ENCODE measurements at places on chromosomes 3 and 15.

- DNase-seq = no peak
Observed at GRCh38 chr3:34808287-34808686, 831.0 kb upstream of the ARPP21 start.

DNA sequence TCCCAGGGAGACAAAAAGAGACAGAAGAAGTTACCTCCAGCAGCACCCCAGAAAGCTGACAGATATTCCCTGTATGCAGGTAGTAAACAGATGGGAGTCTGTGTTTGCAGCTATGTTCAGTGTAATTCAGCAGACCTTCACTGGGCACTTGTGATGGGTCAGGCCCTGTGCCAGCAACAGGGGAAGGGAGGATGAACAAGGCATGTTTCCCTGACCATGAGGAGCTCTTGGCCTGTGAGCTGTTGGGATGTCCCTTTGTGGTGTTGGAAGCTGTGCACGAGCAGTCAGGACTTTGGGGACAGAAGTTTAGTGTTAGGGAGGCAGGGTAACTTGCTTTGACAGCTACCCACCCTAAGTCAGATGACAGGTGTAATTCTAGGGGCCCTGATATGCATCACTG lies 106.0 kb upstream of the TRIM42 start:
- DNase-seq = no peak

- DNase-seq = no peak
Observed at GRCh38 chr3:10841100-10841499, 25.1 kb downstream of the SLC6A11 start.

DNA sequence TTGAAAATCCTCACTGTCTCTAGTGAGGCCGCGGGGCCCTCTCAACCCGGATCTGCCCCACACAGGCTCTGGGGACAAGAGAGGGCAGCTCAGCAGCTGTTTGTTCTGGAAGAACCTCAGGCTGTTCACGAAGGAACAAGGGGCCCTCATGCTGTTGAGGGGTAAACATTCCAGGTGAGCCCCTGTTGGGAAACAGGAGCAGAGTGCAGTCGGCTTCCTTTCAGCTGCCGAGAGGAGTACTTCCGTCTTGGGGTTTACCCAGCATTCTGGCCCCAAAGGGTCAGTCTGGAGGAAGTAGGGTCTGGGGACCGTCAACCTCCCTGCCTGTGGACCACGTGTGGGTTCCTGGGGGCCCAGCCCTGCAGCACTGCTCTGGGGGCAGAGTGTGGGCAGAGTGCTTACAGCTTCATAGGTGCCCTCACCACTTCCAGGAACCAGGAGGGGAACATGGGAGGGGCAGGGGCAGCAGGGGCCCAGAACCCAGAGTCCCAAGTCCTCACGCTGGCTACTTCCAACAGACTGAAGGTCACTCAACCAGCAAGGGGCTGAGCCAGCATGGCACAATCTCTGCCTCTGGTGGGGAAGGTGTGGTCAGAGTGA lies 49.2 kb upstream of the CTSH start:
- DNase-seq = no peak

DNA sequence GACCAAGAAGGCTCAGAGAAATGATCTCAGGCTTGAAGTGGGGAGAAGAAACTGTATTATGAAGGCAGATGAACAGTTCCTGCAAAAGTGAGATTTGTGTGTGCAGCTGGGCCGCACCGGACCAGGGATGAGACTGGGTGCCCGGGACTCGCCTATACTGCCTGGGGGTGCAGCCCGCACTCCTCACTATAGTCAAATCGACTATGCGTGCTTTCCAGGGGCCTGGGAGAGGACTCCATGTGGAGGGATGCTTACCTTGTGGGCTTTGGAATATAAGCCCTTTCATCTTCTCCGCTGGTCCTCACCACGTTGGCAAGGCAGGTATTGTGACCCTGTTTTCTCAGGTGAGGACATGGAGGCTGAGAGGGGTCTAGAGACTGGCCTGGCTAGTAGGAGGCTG lies 32.9 kb upstream of the APOD start:
- DNase-seq = no peak

DNA sequence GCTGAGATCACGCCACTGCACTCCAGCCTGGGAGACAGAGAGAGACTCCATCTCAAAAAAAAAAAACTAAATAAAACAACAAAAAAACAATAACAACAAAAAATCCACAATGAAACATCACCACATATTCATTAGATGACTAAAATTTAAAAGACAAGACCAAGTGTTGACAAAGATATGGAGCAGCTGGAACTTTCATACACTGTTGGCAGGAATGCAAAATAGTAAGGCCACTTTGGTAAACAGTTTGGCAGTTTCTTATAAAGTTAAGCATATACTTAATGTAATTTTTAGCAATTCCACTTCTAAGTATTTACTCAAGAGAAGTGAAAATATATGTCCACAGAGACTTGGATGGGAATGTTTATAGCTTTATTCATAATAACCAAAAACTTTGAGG lies 43.2 kb downstream of the RBP2 start:
- DNase-seq = no peak

GRCh38 chr15:62732078-62732477 lies 310.5 kb upstream of the TPM1 start:
- DNase-seq = peak; percentile 30

GRCh38 chr15:90884719-90885431 lies 571 bp downstream of the FES start:
- DNase-seq = no peak

DNA sequence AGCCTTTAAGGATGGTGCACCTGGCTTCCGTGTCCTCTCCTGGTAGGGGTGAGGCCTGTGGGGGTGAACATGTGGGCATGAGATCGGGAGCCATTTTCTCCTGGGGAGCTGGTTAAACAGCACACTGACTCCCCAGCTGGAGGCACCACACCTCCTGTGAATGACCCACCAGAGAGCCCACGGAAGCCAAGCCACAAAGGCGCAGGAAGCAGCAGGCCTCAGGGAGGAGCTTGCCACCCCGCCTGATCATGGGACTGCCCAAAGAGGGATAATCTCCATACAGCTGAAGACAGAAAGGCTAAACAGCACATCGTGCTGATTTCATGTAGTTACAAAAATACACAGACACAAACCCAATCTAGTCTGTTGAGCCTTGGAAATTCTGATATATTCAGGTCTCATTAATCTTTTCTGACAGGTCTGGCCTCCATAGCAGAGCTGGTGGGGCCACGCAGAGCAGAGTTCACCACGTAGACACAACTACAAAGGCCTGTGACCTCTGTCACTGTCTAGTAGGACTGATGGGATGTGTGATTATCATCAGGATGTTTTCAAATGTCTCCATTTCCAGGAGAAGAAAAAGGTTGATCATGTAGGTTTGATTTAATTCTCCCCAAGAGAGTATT lies 75.2 kb downstream of the DUT start:
- DNase-seq = no peak

DNA sequence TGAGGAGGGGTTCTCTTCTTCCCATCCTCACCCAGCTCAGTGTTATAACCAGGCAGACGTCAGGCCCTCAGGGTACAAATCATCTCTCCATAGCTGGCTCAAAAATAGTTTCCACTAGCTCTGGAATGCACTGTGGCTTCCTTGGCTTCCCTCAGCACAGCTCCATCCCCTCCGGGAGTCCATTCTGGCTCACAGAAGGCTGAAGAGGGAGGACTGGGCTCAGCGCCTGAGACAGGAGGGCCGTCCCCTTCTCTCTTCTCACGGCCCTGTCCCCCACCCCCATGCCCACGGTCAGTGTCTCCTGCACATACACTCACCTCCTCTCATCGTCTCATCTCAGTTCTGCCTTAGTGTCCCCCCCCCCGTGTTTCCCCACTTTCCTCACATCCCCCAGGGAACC lies 50.1 kb downstream of the UMPS start:
- peak; percentile 89 for DNase-seq

- DNase-seq = no peak
Observed at GRCh38 chr3:113243846-113244245, 32.5 kb downstream of the BOC start.

DNA sequence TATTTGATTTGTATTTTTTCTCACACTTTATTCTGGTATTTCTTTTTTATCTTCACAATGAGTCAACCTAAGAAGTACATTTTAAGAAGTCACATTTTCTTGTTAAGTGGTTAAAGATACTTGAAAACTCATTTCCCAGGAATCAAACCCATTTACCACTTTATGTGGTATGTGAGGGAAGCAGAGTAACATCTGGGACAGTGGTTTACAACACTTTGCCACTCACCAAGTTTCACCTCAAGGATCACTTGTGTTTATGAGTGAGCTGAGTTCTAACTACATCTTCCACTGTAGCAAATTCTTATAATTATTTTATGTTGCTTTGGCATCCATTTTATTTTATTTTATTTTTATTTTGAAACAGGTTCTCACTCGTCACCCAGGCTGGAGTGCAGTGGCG lies 53.8 kb downstream of the IGSF11 start:
- no peak for DNase-seq

DNA sequence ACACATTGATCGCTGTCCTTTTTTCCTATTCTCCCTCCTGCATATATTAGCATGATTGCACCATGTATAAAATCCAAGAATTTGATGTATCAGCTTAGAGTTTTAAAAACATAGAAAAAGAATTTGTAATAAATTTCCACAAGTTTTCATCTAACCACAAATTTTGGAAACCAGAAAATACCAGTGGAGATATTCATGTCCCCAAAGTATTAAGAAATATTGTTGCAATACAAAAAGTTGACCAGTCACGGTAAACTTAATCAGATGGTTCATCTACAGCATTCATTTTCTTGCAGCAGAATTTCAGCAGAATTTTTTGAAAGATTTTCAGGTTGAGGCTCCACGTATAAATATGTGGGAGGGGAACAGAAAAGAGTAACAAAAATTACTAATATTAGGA lies 500.9 kb upstream of the MDFIC2 start:
- no peak for DNase-seq

GRCh38 chr3:172157564-172158258 lies 118.3 kb downstream of the FNDC3B start:
- no peak for DNase-seq

DNA sequence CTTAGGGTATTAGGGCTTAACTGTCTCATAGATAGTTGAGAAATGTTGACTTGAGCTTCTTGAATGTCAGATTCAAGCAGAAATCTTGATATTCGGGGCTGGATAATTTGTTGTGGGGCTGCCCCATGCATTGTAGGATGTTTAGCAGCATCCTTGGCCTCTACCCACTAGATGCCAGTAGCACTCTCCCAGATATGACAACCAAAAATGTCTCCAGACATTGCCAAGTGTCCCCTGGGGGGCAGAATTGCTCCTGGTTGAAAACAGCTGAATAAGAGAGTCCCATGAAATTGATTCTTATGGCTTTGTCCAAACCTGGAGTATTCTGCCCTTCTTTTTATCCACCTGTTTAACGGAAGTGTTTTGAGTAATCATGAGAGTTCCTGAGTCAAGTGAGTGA lies 15.9 kb upstream of the LCMT2 start:
- DNase-seq = no peak

GRCh38 chr3:159944781-159945180 lies 43.9 kb upstream of the IL12A start:
- no peak for DNase-seq

DNA sequence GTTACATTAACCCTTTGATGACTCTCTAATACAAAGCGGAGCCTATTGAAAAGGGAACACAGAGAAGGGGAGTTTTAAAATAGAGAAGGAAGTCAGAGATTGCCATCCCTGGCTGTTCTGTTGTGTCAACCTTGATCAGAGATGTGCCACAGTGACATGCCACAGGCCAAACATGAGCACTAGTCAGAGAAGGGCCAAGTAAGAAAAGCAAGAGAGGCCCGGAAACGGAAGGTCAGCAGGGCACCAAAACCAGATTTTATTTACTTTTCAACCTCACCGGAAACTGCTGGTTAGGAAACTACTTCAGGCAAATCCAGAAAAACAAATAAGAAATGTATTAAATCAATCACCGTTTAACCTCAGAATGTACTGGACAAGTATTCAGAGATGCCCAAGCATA lies 171.8 kb downstream of the ALCAM start:
- peak; percentile 63 for DNase-seq

GRCh38 chr3:122057671-122058070 lies 2.5 kb downstream of the CD86 start:
- no peak for DNase-seq

- no peak for DNase-seq
Observed at GRCh38 chr3:13009132-13009945, 63.9 kb downstream of the IQSEC1 start.

GRCh38 chr3:43307226-43307625 lies 20.9 kb downstream of the SNRK start:
- DNase-seq = peak; percentile 59

DNA sequence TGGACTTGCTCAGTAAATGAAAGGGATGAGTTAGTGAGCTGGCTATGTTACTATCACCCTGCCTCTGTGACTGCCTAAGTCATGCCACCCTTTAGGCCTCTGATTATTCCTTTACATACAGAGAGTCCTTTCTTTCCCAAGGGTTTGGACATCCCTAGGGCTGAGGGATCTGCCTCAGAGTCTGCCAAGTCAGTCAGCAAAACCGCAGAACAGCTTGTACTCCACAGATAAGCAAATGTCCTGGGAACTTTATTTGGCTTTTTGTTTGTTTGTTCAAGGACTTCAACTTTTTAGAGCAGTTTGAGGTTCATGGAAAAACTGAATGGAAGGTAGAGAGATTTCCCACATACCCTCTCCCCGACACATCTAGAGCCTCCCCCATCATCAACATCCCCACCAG lies 82.6 kb upstream of the TRIM42 start:
- DNase-seq = peak; percentile 59

- DNase-seq = peak; percentile 28
Observed at GRCh38 chr3:148315756-148316155, 381.9 kb upstream of the AGTR1 start.

- DNase-seq = no peak
Observed at GRCh38 chr3:55526332-55527030, 39.4 kb upstream of the WNT5A start.

DNA sequence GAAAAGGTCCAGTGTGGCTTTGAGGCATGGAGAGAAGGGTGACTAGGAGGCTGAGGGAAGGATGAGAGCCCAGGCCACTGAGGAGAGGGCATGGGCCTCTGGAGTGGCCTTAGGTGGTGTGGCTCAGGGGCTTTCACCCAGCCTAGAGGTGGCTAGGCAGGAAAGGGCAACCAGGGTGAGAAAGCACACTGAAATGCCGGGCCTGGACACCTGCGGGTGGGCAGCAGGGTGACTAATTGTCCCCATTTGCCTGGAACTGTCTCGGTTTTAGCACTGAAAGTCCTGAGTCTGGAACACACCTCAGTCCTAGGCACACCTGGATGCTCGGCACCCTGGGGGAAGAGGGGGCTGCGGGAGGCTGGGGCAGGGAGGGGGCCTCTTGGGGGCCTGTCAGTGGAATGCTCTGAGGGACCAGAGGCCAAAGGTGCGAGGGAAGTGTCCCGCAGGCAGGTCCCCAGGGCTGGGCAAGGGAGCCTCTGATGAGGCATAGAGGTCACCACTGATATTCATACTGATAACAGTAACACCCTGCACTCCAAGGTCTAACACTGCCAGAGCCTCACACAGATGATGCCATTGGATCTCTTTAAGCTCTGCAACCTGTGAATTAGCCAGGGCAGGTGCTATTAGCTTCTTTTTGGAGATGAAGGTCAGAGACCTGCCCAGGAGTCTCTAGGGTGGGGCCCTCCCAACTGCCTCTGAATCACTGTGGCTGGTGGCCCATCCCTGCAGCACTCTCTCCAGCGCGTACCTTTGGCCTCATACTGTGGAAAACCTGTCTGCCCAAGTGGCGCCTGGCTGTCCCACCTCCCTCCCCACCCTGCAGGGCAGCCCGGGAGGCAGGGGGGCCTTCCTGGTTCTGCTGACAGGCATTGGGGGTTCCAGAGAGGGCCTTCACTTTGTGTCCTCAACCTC lies 3.0 kb upstream of the PHGR1 start:
- DNase-seq = no peak
